ENCODE measurements at places on chromosomes 13 and 19.
A peak's percentile ranks its signal among the peaks of the same experiment; 100 is the strongest.

- no peak for DNase-seq
These were observed 6.9 kb downstream of the THSD1 start for GRCh38 chr13:52399046-52399445.

DNA sequence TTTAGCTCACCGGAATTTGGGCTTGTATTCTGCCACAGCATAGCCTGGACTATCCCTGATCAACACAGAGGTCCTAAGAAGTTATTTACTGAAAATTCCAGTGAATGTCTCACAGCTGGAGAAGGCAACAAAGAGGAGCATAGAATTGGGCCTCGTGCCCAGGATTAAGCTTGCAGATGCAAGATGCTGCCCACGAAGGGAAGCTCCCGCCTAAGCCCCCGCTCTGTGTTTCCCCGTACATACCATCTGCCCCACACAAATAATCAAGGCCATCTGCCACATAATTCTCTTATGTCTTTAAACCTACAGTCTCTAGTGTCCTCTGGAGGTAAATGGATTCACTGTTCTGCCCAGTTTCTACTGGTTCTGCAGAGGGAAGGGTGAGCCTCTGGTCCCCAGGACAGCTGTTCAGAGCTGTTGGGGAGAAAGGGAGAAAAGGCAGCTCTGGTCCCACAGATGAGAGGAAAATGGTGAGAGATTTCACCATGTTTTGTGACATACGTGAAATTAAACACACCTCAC, 7.4 kb upstream of the TPP2 start:
- DNase-seq, result no peak

DNA sequence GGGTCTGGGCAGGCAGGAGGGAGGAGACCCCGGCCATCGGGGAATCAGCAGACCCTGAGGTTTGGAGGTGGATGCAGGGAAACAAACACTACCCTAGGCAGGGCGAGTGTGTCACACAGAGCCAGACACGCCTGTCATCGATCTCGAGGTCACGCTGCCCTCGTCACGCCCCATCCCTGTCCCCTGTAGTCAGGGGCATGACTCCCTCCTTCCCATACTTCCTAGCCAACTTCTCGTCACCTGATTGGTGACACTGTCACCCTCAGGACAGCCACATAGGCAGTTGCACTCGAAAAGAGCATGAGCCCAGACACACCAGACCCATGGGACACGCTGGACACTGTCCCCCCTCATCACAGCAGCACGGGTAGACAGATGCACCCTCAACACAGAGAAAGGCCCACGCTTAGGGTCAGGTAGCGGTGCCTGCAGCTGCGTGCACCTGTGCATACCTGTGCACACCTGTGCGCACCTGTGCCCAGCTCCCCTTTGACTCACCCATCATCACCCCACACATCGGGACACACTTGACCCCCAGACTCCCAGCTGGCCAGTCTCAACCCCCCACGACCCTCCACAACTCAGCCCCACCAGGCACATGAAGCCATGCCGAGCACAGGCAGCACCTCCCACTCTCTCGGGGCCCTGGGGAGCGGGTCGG, 11.9 kb downstream of the CILP2 start:
- peak; percentile 15 for DNase-seq

DNA sequence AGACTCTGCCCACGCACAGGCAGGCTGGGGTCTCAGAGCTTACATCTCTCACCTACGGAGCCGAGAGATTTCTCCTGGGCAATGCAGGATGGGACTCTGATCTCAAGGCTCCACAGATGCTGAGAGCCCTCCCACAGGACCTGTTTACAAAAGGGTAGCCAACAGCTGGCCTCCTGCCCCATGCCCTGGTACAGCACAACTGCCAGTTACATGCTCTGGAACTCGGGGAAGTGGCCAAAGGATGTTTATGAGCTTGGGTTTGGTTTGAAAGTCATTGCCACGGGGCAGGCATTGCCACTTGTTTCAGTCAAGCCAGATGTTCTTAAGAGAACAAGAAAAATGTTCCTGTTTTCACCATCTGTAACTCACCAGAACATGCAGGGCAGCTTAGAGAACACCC, 3.5 kb downstream of the DHRS12 start:
- DNase-seq, result no peak

DNA sequence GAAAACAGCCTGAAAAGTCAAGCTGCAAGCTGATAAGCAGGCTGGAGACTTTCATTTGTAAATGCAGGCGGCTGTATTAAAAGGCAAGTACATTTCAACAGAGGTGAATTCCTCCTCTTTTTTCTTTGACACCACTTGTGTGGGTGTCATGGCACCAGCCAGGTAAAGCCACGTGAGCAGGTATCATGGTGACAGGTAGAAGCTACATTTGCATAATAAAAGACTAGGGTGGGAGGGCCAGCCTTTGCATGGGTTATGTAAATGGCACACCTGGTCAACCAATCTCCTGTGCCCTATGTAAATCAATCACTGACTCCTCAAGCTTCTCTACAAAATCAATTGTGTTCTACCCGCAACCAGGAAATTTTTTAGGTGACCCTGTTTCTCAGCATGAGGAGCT, 68.2 kb downstream of the ZNF100 start:
- no peak for DNase-seq
